Peyer's patch (tissue), 4 donors: ENCODE measurements at places on chromosomes 1 and 21. TPM values are rescaled to one million over a fixed set of nuclear protein-coding genes. Genes with fewer than 3 reads are reported as not detected.

DNA sequence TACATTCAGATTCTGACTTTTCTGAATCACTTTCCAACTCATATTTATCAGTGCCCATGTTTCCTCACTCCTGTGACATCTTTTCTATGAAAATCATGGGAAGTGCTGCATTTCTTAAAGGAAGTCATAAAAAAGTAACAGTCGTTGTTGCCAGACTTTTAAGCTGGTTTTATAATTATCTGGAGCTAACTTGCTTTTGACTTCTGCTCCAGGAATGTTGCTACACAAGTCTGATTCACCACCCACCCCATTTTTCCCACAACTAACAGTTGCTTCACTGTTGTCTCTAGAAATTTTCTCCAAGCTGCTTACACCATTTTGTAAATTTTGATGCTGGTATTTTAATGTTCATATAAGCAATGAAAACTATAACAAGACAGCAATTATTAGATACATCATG lies 12.2 kb downstream of the FCRLB start:
- no peaks in the 10 kb centered on the region for H3K36me3 ChIP-seq
- H3K27me3 ChIP-seq, result no peaks in the 10 kb centered on the region
- H3K4me3 ChIP-seq, result no peak overlapping the region
- no peak for DNase-seq
- H3K4me1 ChIP-seq, result no peaks in the 10 kb centered on the region

DNA sequence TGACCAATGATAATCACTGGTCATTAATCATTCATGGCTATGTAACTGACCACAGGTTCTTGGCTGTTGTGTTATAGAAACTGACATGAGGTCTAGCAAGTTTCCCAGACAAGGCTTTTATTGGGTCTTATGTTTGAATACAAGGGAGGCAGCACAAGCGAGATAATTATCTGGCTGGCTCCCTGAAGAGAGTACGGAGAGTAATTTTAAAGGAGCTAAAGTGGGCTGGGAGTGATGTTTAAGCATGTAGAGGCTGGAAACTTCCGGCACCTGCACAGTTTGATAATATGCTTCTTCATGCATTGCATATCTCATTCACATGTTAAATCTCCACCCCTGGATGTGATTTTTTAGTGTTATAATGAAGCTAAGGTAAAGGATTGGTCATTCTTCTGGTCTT lies 116.2 kb upstream of the KCNK1 start:
- H3K4me1 ChIP-seq, result no peaks in the 10 kb centered on the region
- H3K27me3 ChIP-seq, result no peaks in the 10 kb centered on the region
- DNase-seq, result no peak
- no peak overlapping the region for H3K4me3 ChIP-seq
- no peak overlapping the region for H3K27ac ChIP-seq
- no peaks in the 10 kb centered on the region for H3K36me3 ChIP-seq

SEMA4A gene
- 19.0 TPM for total RNA-seq

- DNase-seq, result no peak
- H3K4me3 ChIP-seq, result no peak overlapping the region
- peaks cover 8% of the 10 kb centered on the region for H3K27me3 ChIP-seq
- no peaks in the 10 kb centered on the region for H3K4me1 ChIP-seq
- no peaks in the 10 kb centered on the region for H3K36me3 ChIP-seq
These were observed 9.7 kb upstream of the PPIE start for GRCh38 chr1:39729030-39729429.

DDAH1 gene
- 40.8 TPM for total RNA-seq

IFNLR1 gene
- total RNA-seq, result 35.0 TPM
